ENCODE measurements at places on chromosomes 11 and 22.

DNA sequence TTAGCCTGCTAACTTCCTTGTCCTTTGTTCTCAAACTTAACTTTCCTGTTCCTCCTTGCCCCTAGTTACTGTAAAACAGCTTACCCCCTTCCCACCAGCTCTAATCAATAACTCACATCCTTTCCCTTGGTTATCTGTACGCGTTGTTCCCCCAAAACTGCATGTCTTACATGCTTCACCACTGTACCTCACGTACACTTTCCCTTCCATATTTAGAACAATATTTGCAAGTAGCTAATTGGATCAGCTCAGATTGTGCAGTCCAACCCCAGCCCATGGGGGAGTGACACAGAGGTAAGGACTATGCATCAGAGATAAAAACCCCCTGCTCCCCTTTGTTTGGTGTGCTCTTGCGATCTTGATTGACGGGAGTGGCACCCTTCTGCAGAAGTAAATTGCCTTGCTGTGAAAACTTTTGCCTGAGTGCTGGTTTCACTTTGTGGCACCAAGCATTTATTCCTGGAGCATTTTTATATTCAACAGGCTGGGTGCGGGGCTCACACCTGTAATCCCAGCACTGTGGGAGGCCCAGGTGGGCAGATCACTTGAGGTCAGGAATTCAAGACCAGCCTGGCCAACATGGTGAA is 30.9 kb downstream of the MIF start:
- DNase-seq, result no peak

DNA sequence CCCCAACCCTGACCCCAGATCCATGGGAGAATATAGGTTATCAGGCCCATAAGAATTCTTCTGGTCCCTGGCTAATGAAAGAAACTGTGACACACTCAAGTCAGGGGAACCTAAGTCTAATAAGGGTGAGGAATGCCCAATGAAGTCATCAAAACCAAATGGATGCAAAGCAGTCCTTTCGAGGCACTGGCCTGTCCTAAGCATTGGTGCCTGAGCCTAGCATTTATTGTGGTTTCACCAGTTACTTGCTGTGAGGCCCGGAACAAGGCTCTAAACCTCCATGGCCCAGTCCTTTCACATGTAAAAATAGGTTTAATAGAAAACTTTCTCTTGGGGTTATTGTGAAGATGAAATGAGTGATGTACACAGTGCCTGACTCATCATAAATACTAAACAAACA is 712.6 kb downstream of the DLG2 start:
- DNase-seq, result no peak

DNA sequence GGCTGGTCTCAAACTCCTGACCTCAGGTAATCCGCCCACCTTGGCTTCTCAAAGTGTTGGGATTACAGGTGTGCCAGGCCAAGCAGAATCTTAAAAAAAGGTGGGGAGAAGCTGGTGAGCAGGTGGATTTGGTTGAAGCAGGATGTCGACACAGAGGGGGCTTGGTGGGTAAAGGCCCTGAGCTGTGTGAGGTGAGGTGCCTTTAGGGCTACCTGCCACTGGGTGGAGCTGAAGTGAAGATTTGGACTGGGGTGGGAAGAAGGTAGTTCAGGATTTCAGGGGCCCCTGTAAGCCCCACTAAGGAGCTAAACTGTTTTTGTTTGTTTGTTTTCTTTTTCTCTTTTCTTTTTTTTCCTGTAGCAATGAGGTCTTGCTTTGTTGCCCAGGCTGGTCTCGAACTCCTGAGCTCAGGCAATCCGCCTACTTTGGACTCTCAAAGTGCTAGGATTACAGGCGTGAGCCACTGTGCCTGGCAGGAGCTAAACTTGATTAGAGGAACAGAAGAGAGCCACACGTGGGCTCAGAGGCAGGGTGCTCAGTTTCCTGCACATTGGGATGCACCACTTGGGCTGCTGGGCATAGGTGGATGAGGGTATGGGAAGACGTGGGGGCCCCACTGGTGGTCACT is 6.0 kb downstream of the P2RX6 start:
- DNase-seq, result no peak

DNA sequence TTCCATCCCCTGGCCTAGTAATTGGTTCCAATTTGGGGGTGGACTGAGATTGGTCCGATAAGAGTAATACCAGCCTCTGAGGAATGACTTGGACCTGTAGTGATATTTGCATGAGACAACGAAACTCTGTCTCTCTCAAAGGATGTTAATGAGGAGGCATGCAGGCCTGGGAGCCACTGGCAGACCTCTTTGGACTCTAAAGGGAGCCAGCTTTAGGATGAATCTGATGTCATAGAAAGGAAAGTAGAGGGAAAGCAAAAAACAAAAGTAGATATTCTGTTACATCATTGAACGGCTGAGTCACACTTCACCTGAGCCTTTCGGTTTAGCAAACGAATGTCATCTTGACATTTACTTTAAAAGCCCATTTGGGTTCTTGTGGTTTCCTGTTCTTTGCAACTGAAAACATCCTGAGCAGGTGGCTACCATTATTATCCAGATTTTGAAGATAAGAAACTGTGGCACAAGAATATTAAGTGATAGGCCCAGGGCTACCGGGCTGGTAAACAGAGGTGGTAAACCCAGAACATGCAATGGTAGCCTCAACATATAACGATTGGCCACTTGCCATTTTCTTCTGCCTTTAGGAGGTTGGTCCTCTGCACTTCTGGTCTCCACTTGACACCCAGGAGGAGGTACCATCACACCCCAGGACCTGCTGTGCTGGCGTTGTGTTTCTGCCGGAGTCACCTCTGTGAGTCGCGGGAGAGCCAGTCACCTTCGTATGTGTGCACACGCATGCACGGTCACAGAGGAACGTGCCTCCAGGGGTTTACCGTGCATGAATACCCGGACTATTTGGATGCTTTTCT is 42.7 kb downstream of the RTL6 start:
- DNase-seq, result peak; percentile 28

DNA sequence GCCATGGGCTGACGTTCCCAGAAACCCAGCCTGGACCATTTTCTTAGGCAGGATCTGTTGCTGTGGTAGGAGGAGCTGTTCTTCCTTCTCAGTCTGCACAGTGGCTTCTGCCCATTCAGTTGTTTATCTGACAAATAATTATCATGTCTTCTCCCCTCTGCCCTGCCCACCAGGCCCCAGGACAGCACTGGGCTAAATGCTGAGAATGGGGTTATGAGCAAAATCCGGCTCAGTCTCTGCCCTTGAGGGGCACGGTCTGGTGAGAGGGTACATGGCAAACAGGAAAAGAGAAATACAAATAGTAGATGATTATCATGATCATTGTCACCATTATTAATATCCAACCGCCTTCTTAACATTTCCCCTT is 42.9 kb downstream of the C11orf96 start:
- no peak for DNase-seq

GRCh38 chr11:30565027-30565426 is 21.1 kb downstream of the MPPED2 start:
- no peak for DNase-seq

DNA sequence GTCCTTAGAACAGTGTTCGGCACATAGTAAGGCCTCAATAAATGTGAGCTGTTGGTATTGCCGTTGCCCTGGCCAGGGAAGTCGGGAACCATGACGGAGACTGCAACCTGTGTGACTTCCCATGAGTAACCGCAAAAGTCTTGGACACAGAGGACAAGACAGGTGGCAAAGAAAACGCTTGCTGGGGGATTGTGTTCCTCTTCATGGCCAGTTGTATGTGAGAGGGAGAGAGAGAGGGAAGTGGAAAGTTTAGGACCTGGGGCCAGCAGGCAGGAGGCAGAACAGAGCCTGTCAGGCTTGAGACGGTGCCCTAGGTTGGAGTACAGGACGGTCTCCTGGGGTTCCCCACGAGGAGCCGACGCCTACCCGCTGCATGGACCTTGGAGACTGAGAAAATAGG is 90.2 kb downstream of the CEP164 start:
- DNase-seq, result no peak

DNA sequence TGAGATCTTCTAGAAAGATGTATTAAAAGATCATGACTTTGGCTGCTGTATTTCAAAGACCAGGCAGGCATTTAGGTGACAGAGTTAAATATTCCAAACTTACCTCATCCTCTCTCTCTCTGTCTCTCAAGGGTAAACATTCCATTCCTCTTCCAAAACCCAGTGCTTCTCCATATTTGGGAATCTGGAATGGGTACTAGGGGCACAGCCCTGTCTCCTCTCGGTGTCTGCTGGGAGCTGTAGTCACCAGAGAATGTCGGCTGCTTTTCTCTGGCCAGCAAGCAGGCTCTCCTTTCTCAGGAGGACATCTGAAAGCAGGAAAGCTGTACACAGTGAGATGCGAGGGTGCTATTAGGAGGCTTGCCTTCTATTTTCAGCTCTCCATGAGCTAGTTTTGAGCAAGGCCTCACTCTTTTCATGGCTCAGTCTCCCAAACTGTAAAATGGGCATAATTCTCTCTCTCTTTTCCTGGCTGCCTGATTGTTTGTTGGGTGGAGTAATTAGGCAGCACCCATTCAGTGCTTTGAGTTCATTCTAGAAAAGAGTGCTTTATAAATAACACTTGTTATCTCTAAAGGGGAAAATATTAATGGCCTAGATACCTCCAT is 9.3 kb upstream of the PEX26 start:
- DNase-seq, result no peak

GRCh38 chr11:57210781-57211180 is 26.3 kb downstream of the APLNR start:
- no peak for DNase-seq

DNA sequence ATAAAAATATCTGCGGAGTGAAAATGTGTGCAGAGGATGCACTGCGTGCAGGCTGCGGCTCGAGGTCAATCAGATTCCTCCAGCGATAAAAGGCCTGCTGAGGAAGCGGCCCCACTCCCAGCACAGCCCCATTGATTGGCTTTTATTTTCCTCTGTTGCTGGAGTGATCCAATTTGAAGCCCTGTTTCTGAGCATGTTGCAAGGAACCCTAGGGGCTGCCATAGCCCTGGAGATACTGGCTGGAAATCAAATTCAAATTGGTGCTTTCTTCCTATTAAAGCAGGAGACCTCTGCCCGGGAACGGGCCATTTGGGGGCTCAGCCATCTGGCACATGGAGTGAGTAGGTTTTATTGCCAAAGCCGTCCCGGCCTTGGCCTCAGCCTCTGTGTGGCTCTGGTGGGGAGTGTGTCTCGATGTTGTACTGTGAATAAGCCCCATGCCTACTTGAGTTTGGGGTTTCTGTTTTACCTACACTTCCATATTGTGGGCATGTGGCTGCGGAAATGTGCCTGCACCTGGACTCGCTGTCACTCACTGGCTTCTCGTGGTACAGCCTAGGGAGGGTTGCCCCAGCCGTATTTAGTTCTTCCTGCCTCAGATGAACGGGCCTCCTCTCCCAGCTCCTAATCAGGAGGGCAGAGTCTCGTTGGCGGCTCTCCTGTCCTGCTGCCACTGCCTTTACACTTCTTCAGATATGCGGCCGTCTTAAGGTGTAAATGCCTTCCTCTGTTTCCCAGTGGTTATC is 25.6 kb downstream of the PARVB start:
- no peak for DNase-seq

DNA sequence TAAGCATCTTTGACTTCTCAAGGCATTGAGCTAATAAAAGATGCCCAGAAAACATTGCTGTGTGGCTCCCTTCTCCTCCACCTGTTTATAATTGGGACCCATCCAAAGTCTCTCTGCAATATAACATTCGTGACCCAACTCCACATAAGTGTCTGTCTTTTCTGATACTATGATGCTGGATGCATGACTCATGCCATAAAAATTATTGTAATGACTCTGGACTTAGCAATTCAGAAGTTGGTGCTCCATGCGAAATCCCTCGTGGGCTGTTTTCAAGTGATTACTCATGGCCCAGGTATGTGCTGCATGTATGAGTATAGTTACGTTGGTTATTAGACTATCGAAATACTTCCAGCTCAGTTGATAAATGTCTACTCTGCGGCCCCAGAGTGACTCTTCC is 11.7 kb downstream of the FJX1 start:
- no peak for DNase-seq

Data from stimulated activated CD8-positive, alpha-beta memory T cell treated with anti-CD3 and anti-CD28 coated beads, Interleukin-4, amount 100 ng/mL, for 1 hour (primary cell).